ENCODE measurements at places on chromosomes 11 and 22.

DNA sequence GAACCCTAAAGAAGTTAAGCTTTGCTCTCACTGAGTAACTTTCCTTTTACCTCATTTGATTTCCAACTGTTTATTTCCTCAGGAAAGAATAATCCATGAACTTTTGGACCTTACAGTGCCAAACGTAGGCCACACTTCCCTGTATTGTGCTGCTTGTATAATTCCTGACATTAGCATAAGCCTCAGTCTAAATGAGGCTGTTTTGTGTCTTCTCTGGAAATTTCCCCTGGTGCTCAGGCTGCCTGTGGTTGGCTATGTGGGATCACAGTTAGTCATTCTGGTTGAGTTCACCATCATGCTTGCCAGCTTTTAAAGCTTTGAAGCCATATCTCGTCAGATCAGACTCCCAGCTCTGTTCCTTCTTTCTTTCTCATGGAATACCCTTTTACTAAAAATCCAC is 107.0 kb downstream of the FAM76B start:
- no peak overlapping the region for H3K4me3 ChIP-seq
- no peaks in the 10 kb centered on the region for H3K27me3 ChIP-seq
- peaks cover 34% of the 10 kb centered on the region for H3K4me1 ChIP-seq
- no peak overlapping the region for H3K27ac ChIP-seq
- H3K36me3 ChIP-seq: no peaks in the 10 kb centered on the region
- no peak for DNase-seq

DNA sequence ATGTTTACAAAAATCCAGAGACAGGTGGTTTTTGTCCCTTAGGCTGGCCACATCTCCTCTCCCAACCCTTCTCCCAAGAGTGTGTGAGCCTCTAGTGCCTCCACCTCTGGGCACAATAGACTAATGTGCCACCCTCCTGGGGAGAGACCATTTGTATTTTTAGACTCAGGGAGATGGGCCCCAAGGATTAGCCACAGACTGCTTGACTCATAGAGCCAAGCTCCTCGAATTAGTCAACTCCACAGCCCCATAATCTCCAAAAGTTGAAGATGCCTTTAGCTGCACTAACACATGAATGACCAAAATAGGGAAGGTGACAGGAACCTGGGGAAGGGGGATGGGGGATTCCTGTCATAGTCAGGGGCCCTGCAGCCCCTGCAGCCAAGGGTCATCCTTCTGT is 53.0 kb upstream of the LRRC32 start:
- H3K27ac ChIP-seq: no peak overlapping the region
- H3K27me3 ChIP-seq: no peaks in the 10 kb centered on the region
- peaks cover 6% of the 10 kb centered on the region for H3K4me1 ChIP-seq
- H3K4me3 ChIP-seq: no peak overlapping the region
- no peaks in the 10 kb centered on the region for H3K36me3 ChIP-seq

GRCh38 chr22:19360300-19360792 is 68.8 kb upstream of the CLTCL1 start:
- no peak for DNase-seq
- H3K4me3 ChIP-seq: no peak overlapping the region
- H3K27me3 ChIP-seq: no peaks in the 10 kb centered on the region

DNA sequence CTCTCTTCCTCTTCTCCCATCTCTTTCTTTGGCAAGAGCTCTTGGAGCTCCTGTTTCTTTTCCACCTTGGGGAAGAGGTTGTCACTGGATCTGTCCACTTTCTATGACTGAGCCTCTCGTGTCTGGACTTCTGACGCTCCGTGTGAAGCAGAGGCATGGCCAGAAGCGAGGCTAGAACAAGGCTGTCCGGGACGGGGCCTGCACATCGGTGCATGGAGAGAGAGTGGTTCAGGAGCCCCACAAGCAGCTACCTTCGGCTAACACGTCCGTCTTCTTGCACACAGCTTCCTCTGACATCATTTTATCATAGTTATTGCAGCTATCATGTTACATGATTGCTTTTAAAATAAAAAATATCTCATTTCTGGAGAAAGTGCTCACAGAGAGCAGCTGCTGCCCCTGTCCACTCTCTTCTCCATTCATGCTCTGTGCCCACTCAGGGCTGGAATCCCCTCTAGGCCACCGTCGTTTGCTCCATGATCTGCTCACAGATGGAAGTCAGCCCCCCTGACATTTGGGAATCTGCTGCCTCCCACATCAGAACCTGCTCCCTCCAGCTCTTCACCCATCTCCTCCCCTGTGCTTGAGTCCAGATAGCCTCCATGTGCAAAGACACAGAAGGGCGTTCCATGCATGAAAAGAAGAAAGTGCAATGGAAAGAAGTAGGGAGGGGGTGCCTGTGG is 308.4 kb downstream of the NTM start:
- no peak overlapping the region for H3K27ac ChIP-seq
- H3K27me3 ChIP-seq: peaks cover 15% of the 10 kb centered on the region
- H3K36me3 ChIP-seq: no peaks in the 10 kb centered on the region
- DNase-seq: no peak
- no peak overlapping the region for H3K4me3 ChIP-seq

DNA sequence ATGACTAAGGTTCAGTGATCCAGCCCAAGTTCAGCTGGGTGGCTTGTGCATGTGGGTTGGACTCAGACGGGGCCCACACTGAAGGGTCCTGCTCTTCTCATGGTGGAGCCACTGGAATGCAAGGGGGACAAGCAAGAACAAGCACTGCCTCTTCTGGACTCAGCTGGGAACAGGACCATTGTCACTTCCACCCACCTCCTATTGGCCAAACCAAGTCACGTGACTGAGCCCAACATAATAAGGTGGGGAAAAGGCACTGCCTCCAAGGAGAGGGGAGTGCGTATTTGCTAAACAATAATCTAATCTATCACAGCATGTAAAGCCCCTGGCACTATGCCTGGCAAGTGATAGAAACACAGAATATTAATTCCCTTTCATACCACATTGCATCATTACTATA is 87.1 kb downstream of the CHST1 start:
- no peak for DNase-seq
- no peak overlapping the region for H3K4me3 ChIP-seq
- no peaks in the 10 kb centered on the region for H3K27me3 ChIP-seq
- no peaks in the 10 kb centered on the region for H3K36me3 ChIP-seq
- H3K27ac ChIP-seq: no peak overlapping the region
